ENCODE measurements at places on chromosomes 5 and 9.
A peak's percentile ranks its signal among the peaks of the same experiment; 100 is the strongest.

GRCh38 chr5:34535433-34535832, 120.7 kb upstream of the RAI14 start:
- DNase-seq: no peak

GRCh38 chr9:130418776-130419175, 26.0 kb upstream of the ASS1 start:
- DNase-seq: no peak

- peak; percentile 91 for DNase-seq
Observed at GRCh38 chr9:129811967-129812363, 9.0 kb downstream of the TOR1B start.

- no peak for DNase-seq
Observed at GRCh38 chr5:111557111-111557510, 44.8 kb upstream of the STARD4 start.

- DNase-seq: no peak
Observed at GRCh38 chr5:72597456-72597948, 90.3 kb upstream of the ZNF366 start.

GRCh38 chr5:141825241-141825671, 53.0 kb downstream of the PCDH1 start:
- DNase-seq: no peak

DNA sequence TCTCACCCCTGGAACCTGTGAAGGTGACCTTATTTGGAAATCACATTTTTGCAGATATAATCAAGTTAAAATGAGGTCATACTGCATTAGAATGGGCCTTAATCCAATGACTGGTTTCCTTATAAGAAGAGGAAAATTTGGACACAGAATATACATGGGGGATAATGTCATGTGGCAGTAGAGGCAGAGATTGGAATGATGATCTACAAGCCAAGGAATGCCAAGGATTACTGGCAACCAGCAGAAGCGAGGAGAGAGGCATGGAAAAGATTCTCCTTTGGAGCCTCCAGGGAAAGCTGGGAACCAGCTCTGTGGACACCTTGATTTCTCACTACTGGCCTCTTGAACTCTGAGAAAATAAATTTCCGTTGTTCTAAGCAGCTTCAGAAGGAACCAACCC, 20.2 kb upstream of the CEP78 start:
- no peak for DNase-seq

- no peak for DNase-seq
Observed at GRCh38 chr9:34157318-34157717, 21.5 kb upstream of the UBAP1 start.

DNA sequence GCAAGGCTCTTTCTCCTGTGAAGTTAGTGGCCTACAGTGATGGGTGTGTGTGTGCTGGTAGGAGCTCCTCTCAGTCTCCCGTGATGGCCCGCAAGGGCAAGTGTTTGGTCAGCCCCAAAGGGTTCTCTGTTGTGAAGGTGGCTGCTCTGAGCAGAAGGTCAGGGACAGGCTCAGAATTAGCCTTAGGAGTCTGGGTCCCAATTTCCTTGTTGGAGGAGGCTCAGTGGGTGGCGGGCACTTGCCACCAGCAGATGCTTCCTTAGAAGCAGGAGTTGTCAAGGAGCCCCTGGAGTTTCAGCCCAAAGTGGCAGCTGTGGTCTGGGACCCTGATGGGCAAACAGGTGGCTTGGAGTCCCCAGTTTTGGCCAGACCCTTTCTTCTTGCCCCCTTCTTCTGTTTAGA, 154.4 kb downstream of the MACROH2A1 start:
- no peak for DNase-seq

DNA sequence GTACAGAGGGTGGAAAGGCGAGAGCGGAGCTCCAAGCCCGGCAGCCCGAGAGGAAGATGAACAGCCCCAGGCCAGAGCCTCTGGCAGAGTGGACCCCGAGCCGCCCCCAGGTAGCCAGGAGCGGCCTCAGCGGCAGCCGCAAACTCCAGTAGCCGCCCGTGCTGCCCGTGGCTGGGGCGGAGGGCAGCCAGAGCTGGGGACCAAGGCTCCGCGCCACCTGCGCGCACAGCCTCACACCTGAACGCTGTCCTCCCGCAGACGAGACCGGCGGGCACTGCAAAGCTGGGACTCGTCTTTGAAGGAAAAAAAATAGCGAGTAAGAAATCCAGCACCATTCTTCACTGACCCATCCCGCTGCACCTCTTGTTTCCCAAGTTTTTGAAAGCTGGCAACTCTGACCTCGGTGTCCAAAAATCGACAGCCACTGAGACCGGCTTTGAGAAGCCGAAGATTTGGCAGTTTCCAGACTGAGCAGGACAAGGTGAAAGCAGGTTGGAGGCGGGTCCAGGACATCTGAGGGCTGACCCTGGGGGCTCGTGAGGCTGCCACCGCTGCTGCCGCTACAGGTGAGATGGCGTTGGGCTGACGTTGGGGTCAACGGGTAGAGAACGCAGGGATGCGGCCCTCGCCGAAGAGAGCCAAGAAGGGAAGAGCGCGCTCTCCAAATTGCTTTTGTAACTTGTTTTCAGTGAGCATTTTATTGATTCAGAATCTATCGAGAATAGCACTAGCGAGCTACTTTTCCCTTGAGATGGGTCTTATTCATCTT, at the start of gene PTGER4:
Gene PTGER4 (plus strand): TSS at position 3 of the 769 bp plus-strand sequence. CDS start 1,079 bp downstream, outside the sequence.
- DNase-seq: no peak

DNA sequence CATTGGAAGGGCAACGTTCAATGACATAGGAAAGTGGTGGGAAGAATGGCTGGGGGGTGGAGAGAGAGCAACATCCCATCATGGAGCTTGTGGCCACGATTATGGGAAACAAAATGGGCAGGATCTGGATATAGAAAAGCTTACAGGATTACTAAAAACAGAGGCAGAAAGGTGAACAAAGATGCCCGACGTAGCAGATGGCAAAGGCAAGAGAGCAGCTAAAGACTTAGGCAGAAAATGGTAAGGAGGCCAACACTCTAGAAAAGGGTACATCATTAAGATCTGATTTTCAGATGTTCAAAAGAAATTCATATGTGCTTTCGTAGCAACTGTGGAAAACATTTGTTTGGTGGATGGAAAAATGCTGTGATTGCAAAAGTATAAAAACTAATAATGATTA, 102.5 kb downstream of the OTULIN start:
- DNase-seq: no peak

GRCh38 chr5:139561655-139562451, 714 bp downstream of the UBE2D2 start:
- peak; percentile 33 for DNase-seq

GRCh38 chr5:137069358-137069757, 429.8 kb downstream of the SPOCK1 start:
- no peak for DNase-seq

- DNase-seq: no peak
Observed at GRCh38 chr5:157443041-157443549, 16.9 kb upstream of the NIPAL4 start.

- DNase-seq: no peak
Observed at GRCh38 chr9:4741365-4742089, 525 bp upstream of the AK3 start.

DNA sequence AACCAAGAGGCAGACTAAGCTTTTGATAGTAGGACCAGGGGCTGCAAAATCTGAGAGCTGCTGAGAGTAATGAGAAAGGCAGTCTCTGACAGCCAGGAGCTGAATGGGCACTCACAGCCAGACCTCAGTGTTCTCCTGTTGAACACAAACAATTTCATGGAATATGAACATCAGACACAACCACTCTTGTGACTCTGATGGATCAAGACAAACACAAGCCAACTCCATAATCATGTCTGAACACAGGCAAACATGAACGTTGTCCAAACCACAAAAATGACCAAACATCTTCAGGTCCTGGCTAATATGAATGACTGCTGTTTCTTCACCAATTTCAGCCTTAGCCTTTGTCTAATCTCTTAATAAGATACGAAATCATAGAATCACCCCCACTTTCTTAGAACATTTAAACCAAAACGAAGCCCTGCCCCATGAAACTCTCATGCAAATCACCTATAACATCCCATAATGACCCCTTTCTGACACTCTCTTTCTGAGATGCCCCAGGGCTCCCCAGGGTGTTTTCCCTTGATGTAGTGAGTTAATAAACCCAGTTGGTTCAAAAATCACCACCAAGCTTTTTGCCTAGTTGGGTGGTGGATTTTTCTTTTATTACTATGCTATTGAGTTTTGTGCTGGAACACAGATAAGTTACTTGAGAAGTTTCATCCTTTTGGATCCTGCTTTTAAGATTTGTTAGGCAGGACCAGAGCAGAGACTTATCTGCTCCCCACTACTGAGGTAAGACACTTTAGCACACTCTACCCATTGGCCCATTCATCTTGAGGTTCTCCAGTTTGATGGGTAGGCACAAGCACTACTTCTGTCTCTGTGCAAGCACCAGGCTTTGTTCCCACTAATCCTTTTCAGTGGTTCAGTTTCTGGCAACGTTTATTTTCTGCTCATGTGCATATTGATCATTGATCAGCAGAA, 5.9 kb upstream of the ERAP2 start:
- no peak for DNase-seq

- DNase-seq: no peak
Observed at GRCh38 chr9:36249189-36249588, 9.1 kb downstream of the GNE start.

- DNase-seq: no peak
Observed at GRCh38 chr9:119662329-119662728, 293.1 kb upstream of the BRINP1 start.

GRCh38 chr5:33719769-33720168, 172.0 kb downstream of the ADAMTS12 start:
- DNase-seq: no peak

DNA sequence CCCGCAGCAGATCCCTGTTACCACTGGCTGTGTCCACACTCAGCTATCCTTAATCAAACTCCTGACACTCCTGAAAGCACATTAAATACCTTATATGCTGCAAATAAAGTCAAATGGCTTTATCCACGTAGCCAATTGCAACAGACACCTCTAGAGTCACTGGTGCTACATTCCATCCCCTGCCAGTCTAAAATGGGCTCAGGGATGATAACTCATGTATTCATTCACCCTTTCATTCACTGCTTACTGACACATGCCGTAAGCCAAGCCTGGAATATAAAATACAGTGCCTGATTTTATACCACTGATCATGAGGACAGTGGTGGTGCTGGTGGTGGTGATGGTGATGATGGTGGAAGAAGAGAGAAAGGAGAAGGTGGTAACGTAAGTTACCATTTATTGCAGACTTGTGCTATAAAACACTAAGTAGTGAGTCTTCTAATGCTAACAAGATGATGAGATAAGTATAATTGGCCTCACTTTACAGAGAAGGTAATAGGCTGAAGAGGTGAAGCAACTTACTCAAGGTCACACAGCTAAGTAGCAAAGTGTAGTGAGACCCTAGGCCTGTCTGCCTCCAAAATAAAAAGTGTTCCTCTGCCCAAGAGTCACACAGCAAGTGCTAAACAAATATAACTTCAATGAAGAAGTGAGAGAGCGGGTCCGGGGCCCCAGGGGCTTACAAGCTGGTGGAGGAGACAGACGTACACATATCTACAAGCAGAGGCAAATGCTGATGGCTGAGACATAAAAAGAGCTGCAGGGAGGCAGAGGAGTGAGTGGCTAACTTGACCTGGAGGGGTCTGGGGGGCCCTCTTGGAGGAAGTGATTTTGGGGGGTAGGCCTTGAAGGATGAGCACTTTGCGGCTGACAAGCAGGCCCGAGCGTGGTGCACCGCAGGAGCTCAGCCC, 1.2 kb downstream of the TTLL11 start:
- no peak for DNase-seq

- no peak for DNase-seq
Observed at GRCh38 chr9:132752877-132753592, 82.8 kb downstream of the GTF3C4 start.

DNA sequence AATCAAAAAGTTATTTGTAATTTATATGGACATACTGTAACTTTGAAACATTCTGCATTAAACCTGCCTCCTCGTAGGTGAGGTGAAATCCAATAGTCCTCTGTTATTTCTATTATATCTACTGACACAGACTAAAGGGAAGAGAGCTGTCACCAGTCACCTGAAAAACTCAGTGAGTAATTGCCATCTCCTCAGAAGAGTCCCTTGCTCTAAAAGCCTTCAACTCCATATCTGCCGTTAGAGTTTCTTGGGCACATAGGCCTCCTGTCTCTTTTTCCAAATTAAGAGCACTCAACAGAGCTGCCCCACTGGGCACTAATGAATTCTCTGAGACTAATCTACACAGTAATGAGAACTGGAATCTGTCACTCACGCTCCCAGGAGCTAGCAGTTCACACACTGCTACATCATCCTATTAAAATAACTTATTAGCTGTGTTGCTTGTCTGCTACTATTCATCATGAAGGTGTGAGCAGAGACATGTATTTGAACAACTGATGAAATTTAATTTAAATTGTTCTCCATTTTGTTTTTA, 67.3 kb upstream of the VCAN start:
- DNase-seq: no peak

DNA sequence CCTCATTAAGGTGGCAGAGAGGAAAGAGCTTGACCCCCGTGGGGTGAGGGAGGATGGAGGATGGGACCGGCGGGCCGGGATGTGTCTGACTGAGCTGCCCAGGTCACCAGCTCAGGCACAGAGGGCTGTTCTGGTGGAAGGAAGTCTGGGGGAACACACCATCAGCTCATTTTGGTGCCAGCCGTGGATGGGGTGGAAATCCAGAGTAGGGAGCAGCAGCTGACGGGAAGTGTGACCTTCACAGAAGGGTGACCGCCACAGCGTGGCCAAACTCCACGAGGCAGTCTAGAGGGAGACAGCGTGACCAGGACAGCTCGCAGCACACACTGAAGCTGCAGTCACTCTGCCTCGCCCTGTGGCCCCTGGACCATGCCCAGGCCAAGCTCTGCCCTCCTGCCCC, 45.3 kb upstream of the PHYKPL start:
- no peak for DNase-seq

- DNase-seq: no peak
Observed at GRCh38 chr9:111877420-111877819, 19.2 kb upstream of the UGCG start.

GRCh38 chr5:110054240-110054639, 364.5 kb downstream of the MAN2A1 start:
- DNase-seq: no peak

- DNase-seq: no peak
Observed at GRCh38 chr9:137813167-137813566, 64.4 kb upstream of the CACNA1B start.

DNA sequence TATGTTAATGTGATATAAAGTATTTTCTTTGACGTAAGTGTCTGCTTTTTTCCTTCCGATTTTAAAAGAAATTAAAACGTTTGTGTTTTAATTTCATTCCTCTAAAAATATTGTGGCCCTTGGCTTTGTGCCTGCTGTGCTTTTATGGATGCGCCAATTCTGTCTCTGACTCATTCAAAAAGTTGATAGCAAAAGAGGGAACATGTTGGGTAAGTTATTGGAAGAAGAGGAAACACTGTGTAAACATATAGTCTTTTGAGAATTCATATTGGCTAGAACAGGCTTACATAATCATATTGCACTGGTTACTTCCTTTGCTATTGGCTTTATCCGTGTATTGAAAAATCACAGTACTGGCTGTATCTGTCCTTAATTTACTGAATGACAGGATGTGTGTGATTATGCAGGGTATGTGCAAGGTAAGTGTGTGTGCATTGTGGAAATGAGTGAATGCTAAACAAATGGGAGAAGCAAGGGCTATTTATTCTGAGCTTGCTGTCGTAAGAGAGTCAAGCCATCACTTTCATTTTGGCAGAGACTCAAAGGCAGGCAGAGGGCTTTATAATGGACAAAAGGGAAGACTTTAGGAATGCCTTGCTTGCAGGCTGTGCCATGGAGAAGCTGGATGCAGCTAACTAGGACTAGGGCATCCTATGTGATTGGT, 67.8 kb downstream of the SGCD start:
- DNase-seq: no peak

Measured in D721Med (cell line).